Immature natural killer cell (primary cell): ENCODE measurements at places on chromosomes 3 and 15.

DNA sequence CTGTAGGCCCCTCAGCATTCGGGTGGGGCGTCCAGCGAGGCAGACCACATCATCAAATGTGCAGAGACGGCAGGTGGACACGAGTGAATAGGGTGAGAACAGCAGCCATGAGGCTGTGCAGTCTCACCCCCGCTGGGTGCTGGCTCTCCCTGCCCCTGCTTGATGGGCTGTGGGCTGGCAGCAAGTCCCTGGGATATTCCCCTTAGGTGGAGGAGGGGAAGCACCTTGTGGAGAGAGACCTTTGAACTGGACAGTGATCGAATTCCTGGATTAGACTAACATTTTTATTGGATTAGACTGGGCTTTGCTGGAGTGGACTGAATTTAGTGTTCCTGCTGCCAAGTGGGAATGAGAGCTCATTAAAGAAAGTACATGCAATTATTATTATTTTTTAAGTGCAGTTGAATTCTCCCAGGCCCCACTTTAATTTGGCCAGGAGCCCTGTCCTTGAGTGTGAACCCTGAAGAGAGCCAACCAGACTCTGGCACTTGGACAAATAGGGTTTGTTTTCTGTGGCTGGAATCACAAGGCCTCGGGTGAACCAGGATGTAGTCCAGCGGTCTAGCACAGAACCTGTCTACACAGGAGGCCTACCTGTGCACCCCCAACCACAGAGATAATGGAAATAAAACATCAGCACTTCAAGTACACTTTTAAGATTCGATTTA is 193.1 kb downstream of the ABHD5 start:
- no peaks in the 10 kb centered on the region for H3K36me3 ChIP-seq
- DNase-seq, result no peak
- H3K27me3 ChIP-seq, result peaks cover 2% of the 10 kb centered on the region
- H3K4me3 ChIP-seq, result no peak overlapping the region
- H3K27ac ChIP-seq, result no peak overlapping the region
- H3K4me1 ChIP-seq, result no peaks in the 10 kb centered on the region

- H3K36me3 ChIP-seq, result peaks cover 12% of the 10 kb centered on the region
- H3K4me3 ChIP-seq, result no peak overlapping the region
Observed at GRCh38 chr3:45412763-45413162, 24.4 kb downstream of the LARS2 start.

GRCh38 chr3:191398607-191399006 is 62.4 kb upstream of the PYDC2 start:
- no peaks in the 10 kb centered on the region for H3K27me3 ChIP-seq
- no peaks in the 10 kb centered on the region for H3K4me1 ChIP-seq
- peaks cover 24% of the 10 kb centered on the region for H3K36me3 ChIP-seq
- no peak for DNase-seq

DNA sequence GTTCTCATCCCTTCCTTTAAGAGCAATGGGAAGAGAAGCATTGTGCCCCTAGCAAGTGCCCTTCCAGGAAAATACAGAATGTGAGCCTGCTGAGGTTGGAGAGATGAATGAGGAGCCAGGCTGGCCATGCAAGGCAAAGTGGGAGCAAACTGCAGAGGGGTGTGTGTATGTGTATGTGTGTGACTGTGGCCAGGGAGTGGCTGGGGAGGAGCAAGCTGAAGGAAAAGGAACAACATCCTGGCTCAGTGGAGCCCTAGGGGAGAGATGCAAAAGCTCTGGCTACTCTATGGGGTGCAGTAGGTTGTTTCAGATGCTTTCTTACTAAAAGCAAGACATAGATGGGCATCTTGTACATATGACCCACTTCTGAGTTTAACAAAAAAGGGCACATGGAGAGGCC is 20.6 kb downstream of the FOXP1 start:
- H3K27ac ChIP-seq, result no peak overlapping the region
- no peak overlapping the region for H3K4me3 ChIP-seq
- H3K36me3 ChIP-seq, result peaks cover 4% of the 10 kb centered on the region
- no peaks in the 10 kb centered on the region for H3K27me3 ChIP-seq
- H3K4me1 ChIP-seq, result no peaks in the 10 kb centered on the region

- H3K4me1 ChIP-seq, result no peaks in the 10 kb centered on the region
- no peak overlapping the region for H3K27ac ChIP-seq
- no peak overlapping the region for H3K4me3 ChIP-seq
- H3K27me3 ChIP-seq, result no peaks in the 10 kb centered on the region
Observed at GRCh38 chr3:116586285-116586944, 123.2 kb upstream of the TUSC7 start.

DNA sequence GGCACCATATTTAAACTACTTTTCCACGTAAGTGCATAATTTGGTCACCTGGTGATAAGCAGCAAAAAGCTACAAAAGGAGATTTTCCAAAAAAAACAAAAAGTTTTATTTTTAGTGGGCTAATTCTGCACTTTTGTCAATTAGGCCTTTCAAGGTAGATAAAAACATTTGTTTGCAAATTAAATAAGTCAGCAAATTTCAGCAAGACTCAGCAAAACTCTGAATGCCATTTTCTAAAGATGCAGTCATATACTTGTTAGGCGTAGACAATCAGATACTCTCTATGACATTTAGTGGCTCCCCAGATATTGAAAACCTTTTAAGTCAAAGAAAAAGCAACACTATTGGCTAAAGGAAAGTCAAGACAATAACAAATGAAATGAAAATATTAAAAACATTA is 400.2 kb upstream of the GOLIM4 start:
- H3K36me3 ChIP-seq, result no peaks in the 10 kb centered on the region
- no peak overlapping the region for H3K4me3 ChIP-seq
- DNase-seq, result no peak
- H3K27me3 ChIP-seq, result no peaks in the 10 kb centered on the region
- H3K4me1 ChIP-seq, result no peaks in the 10 kb centered on the region

DNA sequence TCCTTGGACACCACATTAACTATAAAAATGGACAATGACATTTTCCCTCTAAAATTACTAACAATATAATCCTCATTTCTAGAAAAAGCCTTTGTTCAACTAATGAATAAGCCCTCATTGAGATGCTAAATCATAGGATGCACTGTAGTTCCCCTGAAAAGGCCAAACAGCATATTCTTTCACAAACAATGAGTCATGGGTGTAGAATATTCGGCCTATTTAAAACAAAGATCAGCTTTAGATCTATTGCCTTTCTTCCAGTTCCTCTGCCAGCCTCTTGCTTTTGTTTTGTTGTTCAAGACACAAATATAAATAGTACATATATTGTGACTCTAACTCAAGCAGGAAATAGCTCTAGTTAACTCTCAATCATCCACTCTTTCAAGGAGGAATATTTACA is 82.5 kb downstream of the ADAM10 start:
- H3K27ac ChIP-seq, result no peak overlapping the region
- H3K4me1 ChIP-seq, result peaks cover 33% of the 10 kb centered on the region
- DNase-seq, result no peak
- peaks cover 11% of the 10 kb centered on the region for H3K36me3 ChIP-seq
- H3K4me3 ChIP-seq, result no peak overlapping the region
- H3K27me3 ChIP-seq, result no peaks in the 10 kb centered on the region

DNA sequence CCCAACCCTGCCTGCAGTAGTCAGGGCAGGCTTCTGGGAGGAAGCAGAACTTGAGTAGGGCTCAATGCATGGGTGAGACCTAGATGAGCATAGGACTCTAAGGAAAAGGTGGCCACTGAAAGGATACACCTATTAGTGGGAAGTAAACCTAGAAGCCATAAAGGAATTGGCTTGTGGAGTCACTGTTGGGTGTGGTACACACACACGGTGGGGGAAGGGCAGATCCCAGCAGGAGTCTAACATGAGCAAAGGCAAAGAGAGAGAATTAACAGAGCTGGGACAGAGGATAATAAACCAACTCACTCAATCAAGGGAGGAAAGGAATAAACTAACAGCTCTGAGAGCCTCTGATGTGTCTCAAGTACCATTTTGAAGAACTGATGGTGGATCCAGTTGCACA is 23.1 kb downstream of the DAPK2 start:
- no peak for DNase-seq
- no peak overlapping the region for H3K4me3 ChIP-seq
- H3K36me3 ChIP-seq, result no peaks in the 10 kb centered on the region
- H3K27me3 ChIP-seq, result peaks cover 3% of the 10 kb centered on the region

DNA sequence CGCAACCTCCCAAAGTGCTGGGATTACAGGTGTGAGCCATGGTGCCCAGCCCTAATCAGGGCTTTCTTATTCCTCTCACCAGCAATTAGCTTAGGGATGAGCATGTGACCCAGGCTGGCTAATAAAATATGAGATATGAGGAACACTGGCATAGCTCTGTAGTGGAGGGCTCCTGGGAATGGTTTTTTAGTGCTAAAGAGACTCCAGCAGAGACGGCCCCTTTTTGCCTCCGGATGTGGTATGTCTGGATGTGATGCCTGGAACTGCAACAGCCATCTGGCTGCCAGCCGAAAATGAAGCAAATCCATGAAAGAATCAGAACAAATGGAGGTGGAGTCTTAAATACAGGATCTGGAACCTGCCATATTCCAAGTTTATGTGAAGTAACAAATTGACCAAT is 69.1 kb upstream of the MAGI1 start:
- H3K4me3 ChIP-seq, result no peak overlapping the region
- no peak overlapping the region for H3K27ac ChIP-seq
- DNase-seq, result no peak
- no peaks in the 10 kb centered on the region for H3K36me3 ChIP-seq
- H3K27me3 ChIP-seq, result no peaks in the 10 kb centered on the region
- no peaks in the 10 kb centered on the region for H3K4me1 ChIP-seq

GRCh38 chr15:67290319-67290718 is 35.7 kb downstream of the IQCH start:
- no peaks in the 10 kb centered on the region for H3K4me1 ChIP-seq
- H3K4me3 ChIP-seq, result no peak overlapping the region
- no peak for DNase-seq
- peaks cover 5% of the 10 kb centered on the region for H3K27me3 ChIP-seq

DNA sequence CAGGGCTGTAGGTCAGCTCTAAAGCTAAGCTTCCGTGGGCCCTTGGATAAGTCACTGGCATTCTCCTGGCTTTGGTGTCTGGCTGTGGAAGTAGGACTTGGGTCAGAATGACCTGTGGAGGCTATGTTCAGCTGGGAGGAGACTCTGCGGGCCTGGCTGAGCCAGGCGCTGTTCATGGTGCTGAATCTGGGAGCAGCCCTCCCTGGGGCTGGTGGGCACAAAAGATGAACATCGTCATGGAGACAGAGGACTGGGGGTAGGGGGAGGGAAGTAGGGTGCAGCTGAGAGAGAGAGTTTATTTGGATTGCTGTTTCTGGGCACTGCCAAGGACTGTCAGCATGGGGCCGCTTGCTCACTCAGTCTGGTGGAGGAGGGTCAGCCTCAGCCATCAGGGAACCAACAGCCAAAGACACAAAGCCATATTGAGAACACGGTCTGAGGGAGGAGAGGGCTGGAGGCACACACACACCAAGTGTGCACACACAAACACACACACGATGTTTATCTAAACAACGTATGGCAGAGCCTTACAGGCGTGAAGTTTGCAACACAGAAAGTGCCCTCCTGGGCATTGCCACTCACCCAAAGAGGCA is 120.7 kb upstream of the LINGO1 start:
- no peak overlapping the region for H3K27ac ChIP-seq
- H3K4me1 ChIP-seq, result no peaks in the 10 kb centered on the region
- no peaks in the 10 kb centered on the region for H3K27me3 ChIP-seq
- no peak overlapping the region for H3K4me3 ChIP-seq
- no peaks in the 10 kb centered on the region for H3K36me3 ChIP-seq
